Fibroblast of skin of left biceps (primary cell): ENCODE measurements at places on chromosomes 5 and 9.
A peak's percentile ranks its signal among the peaks of the same experiment; 100 is the strongest.

DNA sequence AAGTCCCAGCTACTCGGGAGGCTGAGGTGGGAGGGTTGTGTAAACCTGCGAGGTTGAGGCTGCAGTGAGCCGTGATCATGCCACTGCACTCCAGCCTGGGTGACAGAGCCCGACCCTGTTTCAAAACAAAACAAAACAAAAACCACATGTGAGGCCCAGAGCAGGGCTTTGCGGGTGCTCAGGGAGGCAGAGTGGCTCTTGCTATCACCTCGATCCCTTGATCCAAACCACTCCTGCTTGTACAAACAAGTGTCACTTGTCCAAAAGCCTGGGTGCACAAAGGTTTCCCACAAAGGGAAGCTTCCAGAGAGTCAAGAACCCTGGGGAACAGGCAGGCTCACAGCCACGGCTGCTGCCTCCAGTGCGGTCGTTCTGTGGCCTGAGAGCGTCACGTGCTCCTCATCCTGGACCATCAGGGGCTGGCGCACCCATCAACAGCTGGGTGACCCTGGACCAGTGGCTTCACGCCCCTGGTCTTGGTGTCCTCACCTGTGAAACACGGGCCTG is 162.7 kb downstream of the C9orf50 start:
- no peak for DNase-seq

DNA sequence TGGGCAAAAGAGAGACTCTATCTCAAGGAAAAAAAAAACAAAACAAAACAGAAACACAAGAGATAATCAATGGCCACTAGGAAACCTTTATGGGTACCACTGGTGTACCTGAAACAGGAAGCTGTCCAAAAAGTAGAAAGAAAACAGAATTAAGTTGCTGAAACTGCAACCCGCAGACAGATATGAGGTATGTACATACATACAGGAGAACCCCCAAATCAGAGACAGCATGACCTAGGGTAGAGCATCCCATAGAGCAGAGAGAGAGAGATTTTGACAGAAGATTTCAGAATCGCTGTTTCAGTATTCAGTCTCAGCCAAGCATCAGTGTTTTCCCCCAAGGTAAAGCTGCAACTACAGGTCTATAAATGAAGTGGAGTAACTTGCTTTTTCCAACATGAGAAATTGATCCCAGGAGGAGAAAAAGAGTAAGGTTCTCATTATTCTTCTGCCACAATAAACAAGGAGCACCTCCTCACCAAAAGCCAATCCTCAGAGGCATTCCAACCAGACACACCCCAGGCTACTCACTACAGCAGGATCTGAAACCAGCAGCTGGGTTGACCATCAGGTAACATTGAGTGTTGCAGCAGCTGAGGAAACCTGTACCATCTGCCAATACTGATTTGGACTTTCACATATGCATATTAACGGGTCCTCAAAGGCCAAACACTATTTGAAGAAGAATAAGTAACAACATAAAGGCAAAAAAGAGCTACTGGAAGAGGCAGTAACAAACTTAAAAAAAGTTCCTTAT is 630.0 kb downstream of the TAF11L14 start:
- DNase-seq, result no peak

DNA sequence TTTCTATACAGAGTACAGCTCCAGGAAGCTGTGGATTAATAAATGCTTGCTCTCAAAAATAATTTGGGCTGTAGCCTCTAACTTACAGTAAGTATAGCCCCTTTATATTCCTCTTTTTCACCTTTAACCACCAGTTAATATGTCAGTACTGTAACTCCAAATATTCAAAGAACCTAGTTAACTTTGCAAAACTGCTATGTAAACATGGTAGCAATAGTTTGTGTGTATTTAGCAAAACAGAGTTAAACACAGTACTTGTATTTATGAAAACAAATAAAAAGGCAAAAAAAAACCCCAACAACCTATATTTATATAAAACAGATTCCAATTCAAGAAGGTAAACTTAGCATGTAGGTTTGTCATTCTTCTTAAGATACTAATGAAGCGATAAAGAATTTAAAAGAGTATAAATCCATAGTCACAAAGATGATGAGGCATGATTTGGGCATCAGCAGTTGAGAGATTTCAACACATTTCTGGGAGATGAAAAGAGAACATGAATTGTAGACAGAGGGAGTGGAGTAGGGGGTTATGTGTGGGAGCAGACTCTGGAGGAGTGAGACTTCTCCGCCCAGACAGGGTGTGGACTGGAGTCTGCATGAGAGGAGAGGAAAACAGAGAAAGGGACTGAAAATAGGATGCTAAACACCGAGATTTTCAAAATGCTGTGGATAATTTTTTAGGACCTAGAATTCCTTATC is 47.0 kb upstream of the F2RL1 start:
- no peak for DNase-seq

GRCh38 chr5:69492923-69493395 is 369 bp downstream of the OCLN start:
- DNase-seq, result no peak

DNA sequence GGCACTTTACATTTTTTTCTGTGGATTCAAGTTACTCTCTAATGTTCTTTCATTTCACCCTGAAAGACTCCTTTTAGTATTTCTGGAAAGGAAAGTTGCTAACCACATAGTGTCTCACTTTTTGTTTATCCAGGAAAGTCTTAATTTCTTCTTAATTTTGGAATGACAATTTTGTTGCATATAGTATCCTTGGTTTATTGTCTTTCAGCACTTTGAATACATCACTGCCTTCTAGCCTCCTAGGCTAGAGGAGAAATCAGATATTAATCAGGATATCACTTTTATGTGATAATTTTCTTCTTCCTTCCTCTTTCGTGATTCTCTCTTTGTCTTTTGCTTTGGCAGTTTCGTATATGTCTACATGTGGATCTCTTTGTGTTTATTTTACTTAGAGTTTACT is 11.4 kb downstream of the ADGRV1 start:
- no peak for DNase-seq

DNA sequence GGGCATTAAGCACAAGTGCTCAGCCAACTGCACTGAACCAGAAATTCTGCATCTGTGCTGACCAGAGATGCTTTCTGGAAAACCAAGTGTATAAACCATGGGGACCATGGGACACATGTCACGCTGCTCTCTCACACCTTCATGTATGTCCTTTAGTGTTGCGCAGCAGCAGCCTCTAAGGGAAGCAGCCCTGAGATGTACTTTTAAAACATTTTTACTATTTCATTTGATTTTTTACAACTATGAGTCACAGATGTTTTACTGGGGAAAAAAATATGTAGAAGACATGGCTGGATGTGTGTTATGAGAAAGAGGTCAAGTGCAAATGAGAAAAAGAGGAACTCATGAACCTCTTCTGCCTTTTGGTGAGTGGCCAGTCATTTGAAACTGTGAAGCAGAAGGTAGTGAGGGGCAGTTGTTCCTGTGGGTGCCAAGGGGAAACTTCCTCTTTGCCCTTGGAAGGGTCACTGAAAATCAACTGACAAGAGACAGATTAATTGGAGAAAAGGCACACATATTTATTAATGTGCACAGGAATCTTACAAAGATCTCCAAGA is 31.4 kb upstream of the SYK start:
- no peak for DNase-seq

GRCh38 chr9:71594541-71594940 is 173.8 kb downstream of the CEMIP2 start:
- DNase-seq, result no peak

DNA sequence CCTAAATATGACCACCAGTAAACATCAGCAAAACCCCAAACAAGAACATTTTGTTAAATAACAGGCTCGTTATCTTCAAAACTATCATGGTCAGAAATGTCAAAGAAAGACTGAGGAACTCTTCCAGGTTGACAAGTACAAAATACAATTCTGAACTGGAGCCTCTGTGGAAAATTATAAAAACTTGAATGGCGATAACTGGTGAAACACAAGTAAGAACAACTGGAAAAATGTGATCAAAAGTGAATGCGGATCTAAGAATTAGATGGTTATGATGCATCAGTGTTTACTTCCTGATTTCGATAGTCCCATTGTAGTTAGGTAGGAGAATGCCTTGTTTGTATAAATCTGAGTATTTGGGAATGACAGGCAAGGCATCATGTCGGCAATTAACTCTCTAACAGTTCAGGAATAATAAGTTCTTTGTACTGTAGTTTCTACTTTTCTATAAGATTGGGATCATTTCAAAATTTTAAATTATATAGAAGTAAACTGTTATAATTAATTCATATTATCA is 740.2 kb upstream of the DMAC1 start:
- no peak for DNase-seq

DNA sequence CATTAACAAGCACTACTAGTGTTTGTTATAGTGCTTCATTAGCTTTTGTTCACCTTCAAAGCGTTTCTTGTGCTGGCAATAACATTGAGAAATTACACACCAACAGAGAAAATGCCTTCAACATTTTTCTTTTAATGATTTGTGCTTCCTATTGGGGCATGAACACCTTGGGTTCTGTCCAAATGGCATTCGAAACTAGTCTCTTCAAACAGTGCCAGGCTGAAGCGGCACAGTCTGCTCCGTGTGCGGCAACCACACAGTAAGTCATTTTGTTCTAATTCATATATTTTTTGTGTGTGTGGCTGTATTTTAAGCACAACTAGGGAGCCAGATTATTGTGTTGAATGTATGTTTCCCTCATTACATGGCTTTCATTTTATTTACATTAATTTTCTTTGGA is 414.7 kb upstream of the SGCD start:
- no peak for DNase-seq

DNA sequence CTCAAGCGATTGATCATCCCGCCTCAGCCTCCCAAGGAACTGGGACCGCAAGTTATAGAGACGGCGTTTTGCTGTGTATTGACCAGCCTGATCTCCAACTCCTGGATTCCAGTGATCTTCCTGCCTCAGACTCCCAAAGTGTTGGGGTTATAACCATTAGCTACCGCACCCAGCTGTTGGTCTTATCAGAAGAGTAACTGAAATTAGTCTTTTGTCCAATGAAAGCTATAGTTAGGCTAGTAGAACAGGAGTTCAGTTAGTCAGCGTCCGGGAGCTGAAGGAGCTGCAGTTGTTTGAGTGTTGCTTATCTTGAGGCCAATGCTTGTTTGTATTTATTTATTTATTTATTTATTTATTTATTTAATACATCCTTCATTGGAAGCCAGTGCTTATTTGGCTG is 3.2 kb upstream of the MIGA2 start:
- no peak for DNase-seq

DNA sequence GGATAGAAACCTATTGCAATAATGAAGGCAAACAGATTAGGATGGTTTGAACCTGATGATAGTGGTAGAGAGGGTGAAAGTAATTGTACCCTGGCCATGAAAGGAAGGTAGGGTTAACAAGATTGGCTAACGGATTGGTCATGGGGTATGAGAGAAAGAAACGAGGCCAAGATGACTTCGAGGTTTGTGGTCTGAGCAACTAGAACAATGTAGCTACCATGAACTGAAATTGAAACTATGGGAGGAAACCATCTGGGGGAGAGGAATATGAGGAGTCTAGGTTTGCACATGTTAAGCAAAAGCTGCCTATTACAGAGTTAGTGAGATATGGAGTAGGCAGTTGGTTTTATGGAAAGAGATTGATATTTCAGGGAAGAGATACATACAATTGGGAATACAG is 406.0 kb downstream of the PRELID2 start:
- DNase-seq, result no peak

GRCh38 chr9:137128862-137129455 is 10.0 kb upstream of the GRIN1 start:
- no peak for DNase-seq

GRCh38 chr9:33927694-33928093 is 110.7 kb downstream of the UBE2R2 start:
- no peak for DNase-seq

DNA sequence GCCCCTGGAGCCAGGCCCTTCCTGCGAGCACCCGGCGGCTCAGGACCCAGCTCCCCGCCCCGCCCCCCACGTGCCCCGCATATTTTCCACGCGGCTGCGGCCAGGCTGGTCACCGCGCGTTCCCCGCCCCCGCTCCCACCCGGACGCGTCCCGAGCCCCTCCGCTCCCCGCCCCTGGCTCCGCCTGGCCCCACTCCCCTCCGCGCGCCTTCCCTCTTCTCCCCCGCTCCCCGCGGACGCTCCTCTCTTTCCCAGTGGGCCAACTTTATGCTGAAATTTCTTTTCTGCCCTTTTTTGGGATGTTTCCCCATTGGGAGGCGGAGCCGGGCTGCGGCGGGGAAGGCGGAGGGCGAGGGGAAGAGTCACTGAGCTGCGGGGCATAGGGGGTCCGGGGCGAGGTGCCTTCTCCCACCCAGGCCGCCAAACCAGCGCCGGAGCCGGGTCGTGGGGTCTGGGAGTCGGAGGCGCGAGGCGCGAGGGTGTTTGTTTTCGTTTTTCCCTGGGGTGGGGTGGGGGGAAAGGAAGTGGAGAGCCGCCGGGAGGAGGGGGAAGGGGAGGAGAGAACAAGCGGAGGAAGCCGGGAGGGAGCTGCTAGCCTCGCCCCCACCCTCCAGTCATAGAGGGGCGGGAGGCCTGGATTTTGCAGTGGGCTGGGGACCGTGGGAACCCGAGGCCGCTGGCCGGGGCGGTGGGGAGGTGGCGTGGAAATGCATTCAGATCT is 1.0 kb upstream of the TPM2 start:
- DNase-seq, result peak; percentile 77

GRCh38 chr5:92401-93220 is 643 bp downstream of the PLEKHG4B start:
- no peak for DNase-seq

- peak; percentile 75 for DNase-seq
Measured at GRCh38 chr9:77177143-77177893, at the start of gene VPS13A. TSS of gene VPS13A (plus strand) at chr9:77177534. CDS start at chr9:77177705, 171 bp downstream.

DNA sequence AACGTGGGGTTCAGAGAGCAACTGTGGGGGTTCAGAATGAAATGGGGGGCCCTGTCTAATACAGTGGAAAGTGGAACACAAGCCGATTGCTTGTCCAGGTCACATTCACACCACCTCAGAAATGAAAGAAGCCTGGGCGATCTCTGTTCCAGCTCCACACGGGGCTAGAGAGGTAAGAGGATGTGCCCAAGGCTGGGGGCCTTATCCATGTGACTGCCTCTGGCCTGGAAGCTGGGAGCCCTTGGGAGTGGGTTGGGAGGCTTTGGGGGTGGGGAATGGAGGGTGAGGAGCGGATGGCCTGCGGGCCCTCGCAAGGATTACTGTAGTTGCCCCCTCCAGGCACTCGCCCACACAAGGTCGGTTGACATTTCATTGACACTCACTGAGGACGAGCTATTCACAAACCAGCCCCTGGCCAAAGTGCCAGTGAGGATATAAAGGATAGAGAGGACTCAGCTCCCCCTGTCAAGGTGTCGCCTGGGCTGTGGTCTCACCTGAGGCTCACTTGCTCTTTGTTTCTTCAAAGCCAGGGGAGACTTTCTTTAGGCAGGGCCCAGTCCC is 86.7 kb downstream of the LIFR start:
- DNase-seq, result no peak

- no peak for DNase-seq
Measured at GRCh38 chr5:98777295-98777694, 3.8 kb downstream of the RGMB start.
